ENCODE measurements at places on chromosomes 6 and 20.

DNA sequence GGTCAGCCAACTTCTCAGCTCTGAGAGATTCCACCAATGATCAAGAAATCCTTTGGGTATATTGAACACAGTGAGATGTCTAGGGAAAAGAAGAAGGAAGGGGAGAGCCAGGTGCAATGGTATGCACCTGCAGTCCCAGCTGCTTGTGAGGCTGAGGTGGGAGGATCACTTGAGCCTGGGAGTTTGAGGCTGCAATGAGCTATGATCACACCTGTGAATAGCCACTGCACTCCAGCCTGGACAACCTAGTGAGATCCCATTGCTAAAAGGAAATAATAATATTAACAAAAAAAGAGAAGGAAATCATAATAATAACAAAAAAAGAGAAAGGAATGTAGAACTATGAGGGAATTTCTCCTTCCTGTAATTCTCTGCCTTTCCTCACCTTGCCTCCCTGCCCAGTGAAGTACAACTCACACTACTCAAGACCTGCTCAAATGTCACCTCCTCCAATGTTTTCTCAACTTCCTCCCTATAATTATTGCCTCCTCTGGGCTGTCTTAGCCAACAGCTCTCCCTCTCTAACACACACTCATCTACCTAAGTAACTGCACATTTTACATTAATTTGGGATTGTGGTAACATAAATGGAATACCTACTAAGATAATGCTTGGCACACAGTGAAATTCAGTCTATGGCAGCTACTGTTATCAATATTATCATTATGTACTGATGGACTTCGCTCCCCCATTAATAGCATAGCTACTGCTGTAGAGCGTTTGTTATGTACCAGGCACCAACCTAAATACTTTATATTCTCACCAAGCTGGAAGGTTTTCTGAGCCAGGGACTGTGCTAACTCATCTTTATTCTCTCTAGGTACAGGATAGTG is 103.6 kb downstream of the KIF13A start:
- DNase-seq = no peak

DNA sequence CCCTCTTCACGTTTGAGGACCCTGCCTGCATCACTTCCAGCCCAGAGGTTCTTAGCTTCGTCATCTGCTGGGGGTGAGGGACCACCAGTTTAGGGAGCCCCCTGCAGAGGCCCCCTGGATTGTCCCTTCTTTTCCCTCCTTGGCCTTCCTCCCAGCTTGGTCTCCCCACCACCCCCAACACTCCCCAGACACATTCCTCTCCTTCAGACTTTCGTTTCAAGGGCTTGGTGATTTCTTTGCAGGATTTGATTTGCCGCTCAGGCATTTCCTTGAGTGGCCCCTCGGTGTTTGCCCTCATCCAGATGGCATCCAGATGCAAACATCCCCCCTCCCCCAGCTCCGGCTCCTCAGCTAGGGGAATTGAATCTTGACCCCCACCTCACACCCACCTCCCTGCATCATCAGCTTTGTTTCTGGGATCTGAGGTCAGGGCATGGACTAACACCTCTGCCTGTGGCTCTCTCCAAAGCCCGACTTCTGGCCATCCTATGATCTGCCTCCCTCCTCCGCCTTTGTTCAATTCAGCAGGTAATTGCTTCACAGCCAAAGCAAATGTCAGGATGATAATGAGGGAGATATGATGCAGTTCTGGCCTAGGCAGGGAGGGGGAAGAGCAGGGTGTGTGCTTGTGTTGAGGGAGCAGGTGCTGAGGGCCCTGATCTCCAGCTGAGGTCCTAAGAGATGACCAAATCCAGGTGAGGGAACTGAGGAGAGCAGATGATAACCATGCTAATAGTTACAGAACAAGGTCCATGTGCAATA is 141.5 kb downstream of the VEGFA start:
- DNase-seq = no peak

GRCh38 chr20:20395903-20396568 is 28.1 kb downstream of the INSM1 start:
- DNase-seq = no peak

DNA sequence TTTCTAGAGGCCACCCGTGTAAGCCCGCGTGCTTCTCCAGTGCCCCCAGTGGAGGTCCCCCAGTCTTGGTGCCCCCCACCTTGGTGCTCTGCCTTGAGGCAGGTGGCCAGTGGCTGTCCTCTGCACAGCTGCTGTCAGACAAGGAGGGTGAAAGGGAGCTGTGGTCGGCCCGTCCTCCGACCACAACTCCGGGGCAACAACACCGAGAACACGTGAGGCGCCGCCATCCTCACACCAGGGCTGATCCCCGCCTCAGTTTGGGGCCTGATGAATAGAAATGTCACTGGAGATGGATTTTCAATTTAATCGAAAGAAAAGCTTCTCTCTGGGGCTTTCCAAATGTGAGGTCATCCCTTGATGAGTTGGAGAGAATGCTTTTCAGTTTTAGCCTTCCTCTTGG is 304.6 kb downstream of the CDH4 start:
- no peak for DNase-seq

DNA sequence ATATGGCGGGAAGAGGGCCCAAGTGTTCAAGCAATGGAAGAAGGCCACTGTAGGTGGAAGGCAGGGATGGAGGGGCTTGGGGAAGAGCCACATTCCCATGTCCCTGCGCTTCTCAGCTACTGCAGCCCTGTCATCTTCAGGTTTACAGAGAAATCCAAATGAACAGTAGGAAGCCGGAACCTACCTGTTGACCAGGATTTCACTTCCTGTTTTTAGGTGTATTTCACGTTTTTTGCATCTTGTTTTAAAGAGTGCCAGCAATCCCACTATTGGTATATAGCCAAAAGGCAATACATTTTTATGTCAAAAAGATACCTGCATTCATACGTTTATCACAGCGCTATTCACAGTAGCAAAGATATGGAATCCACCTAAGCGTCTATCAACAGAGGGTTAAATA is 159.2 kb downstream of the SLC35B3 start:
- DNase-seq = no peak

DNA sequence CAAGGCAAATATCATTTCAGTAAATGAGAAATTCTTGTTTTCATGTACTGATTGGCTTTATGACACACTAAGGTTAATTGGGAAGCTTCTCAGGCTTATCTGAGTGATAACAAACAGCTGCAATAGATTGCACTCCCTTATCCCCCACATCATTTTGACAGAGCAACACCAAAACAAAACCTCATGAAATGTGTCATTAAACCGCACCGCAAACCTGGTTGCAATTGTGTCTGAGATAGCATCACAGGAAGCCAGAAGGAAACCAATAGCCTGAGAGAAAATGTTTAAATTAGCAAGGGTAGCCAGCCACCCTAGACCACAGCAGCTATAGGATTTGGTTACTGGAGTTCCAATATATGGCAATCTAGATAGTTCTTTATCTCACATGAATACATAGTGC is 31.6 kb upstream of the LAMA4 start:
- no peak for DNase-seq

GRCh38 chr6:159961528-159961927 is 7.4 kb upstream of the IGF2R start:
- no peak for DNase-seq

DNA sequence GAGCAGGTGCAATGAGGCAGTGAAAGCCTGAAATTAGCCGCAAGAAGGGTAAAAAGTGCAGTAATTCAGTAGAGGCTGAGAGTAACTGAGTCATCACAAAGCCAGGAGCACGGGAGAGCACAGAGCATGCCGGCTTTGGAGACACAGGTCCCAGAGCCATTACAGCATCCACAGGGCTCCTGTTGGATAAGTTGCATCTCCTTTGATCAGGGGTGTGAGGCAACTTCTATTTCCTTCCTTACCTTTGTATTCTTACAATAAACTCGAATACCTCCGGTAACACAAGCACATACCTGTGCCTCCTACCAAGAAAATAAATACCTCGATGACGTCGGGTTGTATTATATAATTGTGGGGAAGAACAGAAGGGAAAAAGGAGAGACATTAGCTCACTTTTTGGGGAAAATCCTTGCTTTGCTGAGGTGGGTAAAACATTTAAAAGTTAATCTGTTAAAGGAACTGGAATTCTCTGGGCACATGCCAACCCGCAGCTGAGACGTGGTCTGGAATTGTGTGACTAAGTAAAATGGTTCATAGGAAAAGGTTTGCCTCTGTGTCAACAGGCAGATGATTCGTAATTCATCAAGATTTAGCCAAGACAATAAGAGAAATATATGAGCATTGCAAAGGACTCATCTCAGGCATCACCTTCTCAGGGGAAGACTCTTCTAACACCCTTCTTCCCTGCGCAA is 360.7 kb upstream of the ZFP64 start:
- DNase-seq = no peak

DNA sequence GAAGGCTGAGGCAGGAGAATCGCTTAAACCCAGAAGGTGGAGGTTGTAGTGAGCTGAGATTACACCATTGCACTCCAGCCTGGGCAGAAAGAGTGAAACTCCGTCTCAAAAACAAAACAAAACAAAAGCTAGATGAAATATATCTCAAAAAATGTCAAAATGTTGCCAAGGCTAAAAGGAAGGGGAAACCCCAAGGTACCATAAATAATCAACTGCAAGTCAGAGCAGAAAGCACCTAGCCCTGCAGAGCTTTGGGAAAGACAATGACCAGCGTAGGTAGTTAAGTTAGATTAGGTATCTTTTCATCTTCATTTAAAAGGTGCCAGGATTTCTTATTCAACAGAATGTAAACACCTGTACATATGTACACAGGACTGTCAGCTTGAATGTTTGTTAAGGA is 33.0 kb downstream of the AKIRIN2 start:
- DNase-seq = no peak

DNA sequence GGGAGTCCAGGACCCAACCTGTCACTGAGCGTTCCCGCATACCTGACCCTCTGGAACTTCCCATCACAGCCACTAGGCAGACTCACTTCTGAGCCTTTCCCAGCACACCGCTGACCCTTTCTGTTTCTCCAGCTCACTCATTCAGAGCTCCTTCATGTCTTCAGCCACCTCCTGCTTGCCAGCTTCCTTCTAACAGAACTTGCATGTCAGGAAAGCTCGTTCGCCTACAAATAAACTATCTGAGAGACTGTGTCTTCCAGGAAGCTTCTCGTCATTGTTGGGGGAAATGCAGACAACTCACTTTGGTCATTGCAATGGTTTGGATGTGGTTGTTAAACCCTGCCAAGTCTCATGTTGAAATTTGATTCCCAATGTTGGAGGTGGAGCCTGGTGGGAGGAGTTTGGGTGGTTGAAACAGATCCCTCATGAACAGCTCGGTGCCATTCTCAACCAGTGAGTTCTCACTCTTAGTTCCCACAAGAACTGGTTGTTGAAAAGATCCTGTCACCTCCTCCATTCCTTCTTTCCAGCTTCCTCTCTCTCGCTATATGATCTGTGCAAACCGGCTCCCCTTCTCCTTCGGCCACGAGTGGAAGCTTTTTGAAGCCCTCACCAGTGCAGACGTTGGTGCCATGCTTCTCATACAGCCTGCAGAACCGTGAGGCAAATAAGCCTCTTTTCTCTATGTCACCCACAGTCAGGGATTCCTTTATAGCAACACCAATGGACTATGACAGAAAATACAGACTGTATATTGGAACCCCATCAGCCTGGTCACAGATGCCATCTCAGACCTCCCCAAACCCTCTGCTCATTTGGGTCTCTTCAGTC is 1.4 kb upstream of the MUC21 start:
- DNase-seq = no peak

DNA sequence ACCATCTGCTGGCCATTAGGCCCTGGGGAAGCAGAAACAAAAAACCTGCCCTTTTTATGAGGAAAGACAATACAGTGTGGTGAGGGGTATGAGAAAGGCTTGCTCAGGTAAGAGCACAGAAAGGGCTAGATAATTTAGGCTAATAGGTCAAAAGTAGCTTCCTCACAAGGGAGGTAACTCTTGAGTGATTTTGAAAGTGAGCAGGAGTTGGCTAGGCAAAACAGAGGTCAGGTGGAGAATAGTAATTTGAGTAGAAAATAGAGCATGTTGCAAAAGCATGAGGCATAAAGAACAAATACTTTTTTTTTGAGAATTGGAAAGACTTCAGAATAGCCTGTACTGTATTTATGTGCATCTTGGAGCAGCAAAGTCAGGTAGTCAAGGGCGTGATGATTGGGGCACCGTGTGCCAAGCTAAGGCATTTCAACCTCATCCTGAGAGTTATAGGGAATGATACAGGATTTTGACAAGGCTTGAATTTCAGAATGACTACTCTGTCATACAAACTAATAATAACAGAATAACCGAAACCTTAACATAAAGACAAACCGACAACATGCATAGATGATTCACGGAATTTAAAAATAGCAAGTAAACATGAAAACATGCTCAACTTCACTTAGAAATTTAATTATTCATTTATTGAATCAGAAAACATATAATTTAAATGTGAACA is 123.0 kb upstream of the ENPP5 start:
- DNase-seq = no peak

DNA sequence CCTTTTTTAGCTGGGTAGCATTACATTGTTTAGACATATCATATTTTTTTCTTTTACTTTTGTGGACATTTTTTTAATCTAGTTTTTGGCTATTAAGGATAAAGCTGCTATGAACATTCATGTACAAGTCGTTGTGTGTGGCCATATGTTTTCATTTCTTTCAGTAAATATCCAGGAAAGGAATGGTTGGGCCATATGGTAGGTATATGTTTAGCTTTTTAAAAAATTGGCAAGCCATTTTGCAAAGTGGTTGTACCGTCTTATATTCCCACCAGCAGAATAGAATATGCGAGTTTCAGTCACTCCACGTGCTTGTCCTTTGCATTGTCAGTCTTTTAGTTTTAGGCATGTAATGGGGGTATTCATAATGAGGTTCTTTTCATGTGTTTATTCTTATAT is 106.3 kb upstream of the NOX3 start:
- DNase-seq = no peak
